NCI-H510A (cell line): ENCODE measurements at places on chromosomes 12 and 14.

- no peak for DNase-seq
Measured at GRCh38 chr14:30569216-30569902, 10.4 kb downstream of the G2E3 start.

GRCh38 chr12:68978678-68979077, 45.7 kb upstream of the CPM start:
- DNase-seq = no peak

DNA sequence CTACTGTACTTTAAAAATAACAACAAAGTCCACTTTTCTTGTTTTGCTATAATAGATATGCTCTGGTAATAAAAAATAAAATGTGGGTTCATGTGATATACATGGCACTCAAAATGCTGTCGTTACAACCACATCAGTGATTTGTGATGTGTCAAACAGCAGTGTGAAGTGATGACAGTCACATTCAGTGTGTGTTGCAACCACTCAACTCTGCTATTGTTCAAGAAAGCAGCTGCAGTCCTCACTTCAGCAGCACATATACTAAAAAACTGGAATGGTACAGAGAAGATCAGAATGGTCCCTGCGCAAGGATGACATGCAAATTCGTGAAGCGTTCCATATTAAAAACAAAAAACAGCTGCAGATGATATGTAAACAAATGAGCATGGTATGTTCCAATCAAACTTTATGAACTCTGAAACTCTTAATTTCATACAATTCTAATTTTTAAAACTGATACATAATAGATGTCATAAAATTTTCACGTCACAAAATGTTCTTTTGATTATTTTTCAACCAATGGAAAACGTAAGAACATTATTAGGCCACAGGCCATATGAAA, 6.7 kb downstream of the TRMT5 start:
- DNase-seq = no peak

GRCh38 chr12:132467511-132467910, 22.4 kb upstream of the FBRSL1 start:
- DNase-seq = no peak

DNA sequence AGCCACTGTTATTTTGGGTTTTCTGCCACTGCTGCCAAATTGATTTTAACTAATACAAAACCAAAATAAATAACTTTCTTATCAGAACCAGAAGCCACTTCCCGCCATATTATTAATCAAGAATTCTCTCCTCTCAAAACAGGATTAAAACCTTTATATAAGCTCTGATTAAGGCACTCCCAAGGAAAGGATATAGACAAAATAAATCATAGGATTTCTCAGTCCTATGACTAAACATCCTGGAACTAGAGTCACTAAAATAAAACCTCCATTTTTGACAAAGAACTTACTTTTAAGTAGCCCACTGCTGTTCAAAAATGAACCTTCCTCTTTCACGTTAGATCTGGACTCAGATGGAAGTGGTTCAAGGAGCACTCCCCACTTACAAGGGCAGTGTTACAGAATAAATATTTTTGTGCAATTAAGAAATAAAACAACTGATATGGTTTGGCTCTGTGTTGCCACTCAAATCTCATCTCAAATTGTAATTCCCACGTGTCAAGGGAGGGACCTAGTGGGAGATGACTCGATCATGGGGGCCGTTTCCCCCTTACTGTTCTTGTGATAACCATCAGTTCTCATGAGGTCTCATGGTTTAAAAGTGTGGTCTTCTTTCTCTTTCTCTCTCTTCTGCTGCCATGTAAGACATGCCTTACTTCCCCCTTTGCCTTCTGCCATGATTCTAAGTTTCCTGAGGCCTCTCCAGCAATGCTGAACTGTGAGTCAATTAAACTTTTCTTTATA, 26.4 kb downstream of the GXYLT1 start:
- DNase-seq = no peak

- DNase-seq = no peak
Measured at GRCh38 chr14:75370416-75371205, 57.2 kb upstream of the JDP2 start.

- DNase-seq = no peak
Measured at GRCh38 chr12:115341442-115341841, 657.5 kb upstream of the TBX3 start.

GRCh38 chr12:69583203-69583602, 2.1 kb upstream of the CCT2 start:
- peak; percentile 12 for DNase-seq

GRCh38 chr14:55571125-55571889, 8.7 kb upstream of the KTN1 start:
- DNase-seq = no peak

GRCh38 chr14:101122237-101123141, 219.0 kb upstream of the RTL1 start:
- no peak for DNase-seq

GRCh38 chr12:71392521-71393145, 47.0 kb upstream of the LGR5 start:
- DNase-seq = peak; percentile 13

GRCh38 chr14:103931422-103931821, 3.2 kb downstream of the TDRD9 start:
- no peak for DNase-seq

- DNase-seq = no peak
Measured at GRCh38 chr12:87848248-87848868, 180.8 kb downstream of the C12orf50 start.
